ENCODE measurements at places on chromosomes 1 and 21.

- DNase-seq, result no peak
Measured at GRCh38 chr1:9201401-9202239, 33.0 kb upstream of the H6PD start.

- no peak for DNase-seq
Measured at GRCh38 chr1:87973896-87974295, 645.2 kb downstream of the LMO4 start.

- DNase-seq, result no peak
Measured at GRCh38 chr1:114648503-114648902, 21.3 kb downstream of the DENND2C start.

DNA sequence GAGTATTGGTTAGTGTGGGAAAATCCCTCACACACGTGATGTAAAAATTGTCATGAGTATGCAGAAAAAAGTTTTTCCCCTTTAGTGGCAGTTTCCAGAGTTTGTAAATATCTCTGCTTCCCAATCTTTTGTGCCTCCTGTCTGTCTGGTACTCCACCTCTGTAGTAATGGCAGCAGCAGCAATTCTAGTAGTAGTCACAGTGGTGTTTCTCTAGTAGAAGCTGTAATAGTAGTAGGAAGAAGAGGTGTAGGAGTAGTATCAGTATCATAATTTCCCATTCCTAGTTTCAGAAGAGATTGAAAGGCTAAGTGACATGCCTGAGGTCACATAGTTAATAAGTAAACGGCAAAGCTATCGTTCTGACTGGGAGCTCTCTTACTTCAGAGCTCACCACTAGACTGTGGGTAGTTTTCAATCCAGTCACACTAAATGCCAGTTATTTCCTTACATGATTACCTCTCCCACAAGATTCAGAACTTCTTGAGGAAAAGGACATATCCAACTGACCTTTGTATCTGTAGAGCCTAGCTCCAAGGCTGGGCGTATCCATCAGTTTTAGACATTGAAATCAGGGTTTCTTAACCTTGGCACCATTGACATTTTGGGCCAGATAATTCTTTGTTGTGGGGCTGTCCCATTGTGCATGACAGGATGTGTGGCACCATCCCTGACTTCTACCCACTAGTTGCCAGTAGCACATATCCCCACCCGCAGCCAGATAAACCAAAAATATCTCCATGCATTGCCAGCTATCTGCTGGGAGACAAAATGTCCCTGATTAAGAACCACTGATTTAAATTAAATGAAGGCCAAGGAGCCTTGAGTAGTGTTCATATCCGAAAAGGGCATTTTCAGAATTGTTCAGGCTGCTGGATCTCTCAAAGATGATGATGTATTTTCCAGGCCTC is 135.9 kb downstream of the FGGY start:
- DNase-seq, result no peak

GRCh38 chr1:47883963-47884362 is 113.2 kb downstream of the TRABD2B start:
- DNase-seq, result no peak

- DNase-seq, result no peak
Measured at GRCh38 chr21:33418691-33419090, 15.5 kb downstream of the IFNGR2 start.

DNA sequence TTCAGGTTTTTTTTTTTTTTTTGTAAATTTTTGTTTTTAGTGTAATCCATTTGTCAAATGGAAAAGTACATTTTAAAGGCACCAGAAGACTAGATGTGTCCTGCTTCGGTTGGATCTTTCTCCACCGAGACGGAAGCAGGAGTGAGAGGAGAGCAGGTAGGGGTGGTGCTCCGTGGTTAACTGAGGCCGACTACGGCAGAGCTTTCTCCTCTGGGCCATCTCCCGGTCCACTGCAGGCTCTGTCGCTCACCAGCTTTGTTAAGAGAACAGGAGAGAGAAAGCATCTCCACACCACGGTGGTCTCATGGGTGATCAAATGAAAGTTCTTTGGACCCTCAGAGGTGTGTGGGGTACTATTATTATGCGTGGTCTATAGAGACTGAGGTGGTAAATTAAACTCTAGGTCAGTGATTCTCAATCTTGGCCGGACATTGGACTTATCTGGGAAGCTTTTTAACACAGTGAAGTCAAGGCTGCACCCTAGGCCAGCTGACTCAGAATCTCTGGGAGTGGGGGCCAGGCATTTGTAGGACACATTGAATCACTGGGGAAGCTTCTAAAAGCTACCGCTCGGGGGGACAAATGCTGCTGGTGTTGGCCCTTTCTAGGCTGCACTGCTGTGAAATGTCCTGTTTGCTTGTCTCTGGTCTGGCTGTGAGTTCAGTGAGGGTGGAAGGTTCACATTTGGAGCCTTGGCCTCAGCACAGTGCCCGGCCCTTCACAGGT is 25.0 kb downstream of the ABCA4 start:
- no peak for DNase-seq

DNA sequence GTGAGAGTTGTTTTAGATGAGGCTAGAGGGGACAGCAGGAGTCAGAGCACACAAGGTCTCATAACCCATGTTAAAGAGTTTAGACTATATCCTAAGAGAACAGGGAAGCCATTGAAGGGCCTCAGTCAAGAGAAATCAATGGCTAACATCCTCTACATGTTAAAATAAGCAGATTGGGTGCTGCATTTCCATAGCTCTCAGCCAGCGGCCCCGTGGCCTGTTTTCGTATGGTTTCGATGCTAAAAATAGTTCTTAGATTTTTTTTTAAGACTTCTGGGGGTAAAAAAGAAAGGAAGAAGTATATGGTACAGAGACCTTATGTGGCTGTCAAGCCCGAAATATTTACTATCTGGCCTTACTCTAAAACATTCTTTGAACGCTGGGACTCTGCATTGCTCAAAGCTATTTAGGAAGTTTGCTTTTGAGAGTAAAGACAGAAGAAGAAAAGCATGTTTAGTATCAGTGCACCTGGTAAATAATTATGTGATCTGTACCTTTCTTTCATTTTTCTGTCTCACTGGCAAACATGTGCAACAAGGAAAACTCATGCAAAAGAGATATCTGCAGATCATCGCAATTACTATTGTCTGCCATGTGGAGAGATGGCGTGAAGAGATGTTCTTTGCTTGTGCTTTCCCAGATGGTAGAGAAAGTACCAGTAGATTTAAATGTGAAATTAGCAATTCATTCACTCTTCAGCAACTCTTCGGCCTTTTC is 8.4 kb downstream of the PDIK1L start:
- no peak for DNase-seq

- no peak for DNase-seq
Measured at GRCh38 chr1:171999756-172000155, 158.5 kb downstream of the DNM3 start.

DNA sequence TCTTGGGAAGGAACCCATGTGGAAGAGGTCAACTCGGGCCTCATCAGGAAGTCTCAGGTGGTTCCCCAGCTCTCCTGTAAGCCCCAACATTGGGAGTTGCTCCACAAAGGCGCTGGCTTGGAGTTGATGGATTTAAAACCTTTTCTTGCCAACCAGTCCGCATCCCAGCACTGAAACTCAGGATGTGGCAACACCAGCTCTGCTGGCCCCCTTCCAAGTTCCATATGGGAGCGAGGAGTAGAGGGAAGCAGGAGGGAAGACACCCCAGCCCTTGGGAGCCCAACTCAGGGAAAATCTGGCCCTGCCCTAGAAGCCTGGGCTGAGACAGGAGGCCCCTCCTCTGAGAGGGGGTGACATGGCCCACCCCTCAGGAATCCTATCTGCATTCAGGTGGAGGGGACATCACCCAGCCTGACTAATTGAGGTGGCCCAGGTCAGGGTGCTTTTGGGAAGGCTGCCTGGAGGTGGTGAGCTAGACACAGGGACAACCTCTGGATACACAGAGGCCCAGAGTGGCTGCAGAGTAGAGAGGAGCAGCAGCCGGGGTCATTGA is 33.1 kb upstream of the DMBX1 start:
- no peak for DNase-seq

- DNase-seq, result no peak
Measured at GRCh38 chr1:91673613-91674012, 173.0 kb downstream of the CDC7 start.

- DNase-seq, result no peak
Measured at GRCh38 chr1:27906759-27907158, 28.0 kb upstream of the SMPDL3B start.

DNA sequence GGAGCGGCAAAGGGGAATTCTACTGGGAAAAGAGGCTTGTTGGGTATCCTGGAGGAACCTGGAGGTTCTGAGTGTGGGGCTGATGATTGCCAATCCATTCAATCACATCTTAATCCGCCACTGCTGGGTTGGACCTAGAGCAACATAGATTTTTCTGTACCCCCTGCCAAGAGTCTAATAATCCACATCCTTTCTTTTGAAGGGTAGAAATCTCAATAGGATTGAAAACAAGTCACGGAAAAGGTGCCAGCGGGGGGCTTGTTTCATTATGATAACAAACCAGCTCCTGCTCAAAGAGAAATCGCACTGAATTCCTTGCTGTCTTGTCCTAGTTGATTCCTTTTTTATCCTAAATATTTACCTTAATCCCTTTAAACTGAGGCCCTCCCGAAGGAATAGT is 528.5 kb downstream of the ADGRL2 start:
- no peak for DNase-seq

GRCh38 chr21:40070871-40071270 is 203.6 kb downstream of the PCP4 start:
- DNase-seq, result no peak

GRCh38 chr1:95701450-95702173 is 467.6 kb downstream of the RWDD3 start:
- no peak for DNase-seq

- no peak for DNase-seq
Measured at GRCh38 chr1:93728480-93729131, 47.0 kb upstream of the BCAR3 start.

DNA sequence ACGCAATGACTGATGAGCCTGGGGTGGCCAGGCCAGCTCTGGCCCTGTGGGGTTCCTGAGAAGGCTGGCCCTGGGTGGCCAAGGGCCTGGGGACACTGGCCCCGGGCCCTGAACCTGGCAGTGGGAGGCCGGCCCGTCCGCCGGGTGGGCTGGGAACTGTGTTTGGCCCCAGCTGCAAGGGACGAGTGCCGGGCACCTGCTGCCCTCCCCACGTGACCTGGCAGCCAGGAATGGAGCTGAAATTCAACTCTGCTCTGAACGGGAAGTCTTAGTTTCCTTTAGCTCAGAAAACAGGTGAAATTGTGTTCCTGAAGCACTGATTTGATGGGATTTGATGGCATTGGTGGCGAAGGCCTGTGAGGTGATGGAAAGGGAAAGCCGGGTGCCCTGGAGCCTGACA is 8.2 kb upstream of the TTLL10 start:
- DNase-seq, result no peak

- DNase-seq, result no peak
Measured at GRCh38 chr1:230204842-230205241, 137.8 kb downstream of the GALNT2 start.

- DNase-seq, result no peak
Measured at GRCh38 chr1:227996187-227996950, 10.4 kb upstream of the WNT3A start.

GRCh38 chr1:85411567-85412305 is 53.2 kb downstream of the DDAH1 start:
- DNase-seq, result no peak

DNA sequence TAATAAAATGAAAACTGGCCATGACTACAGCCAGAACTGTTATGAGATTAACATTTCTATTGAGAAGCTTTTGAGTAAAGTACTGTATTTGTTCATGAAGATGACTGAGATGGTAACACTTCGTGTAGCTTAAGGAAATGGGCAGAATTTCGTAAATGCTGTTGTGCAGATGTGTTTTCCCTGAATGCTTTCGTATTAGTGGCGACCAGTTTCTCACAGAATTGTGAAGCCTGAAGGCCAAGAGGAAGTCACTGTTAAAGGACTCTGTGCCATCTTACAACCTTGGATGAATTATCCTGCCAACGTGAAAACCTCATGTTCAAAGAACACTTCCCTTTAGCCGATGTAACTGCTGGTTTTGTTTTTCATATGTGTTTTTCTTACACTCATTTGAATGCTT is 164.0 kb downstream of the NEK7 start:
- DNase-seq, result no peak

- DNase-seq, result peak; percentile 61
Measured at GRCh38 chr21:26846036-26846931, 1.1 kb upstream of the ADAMTS1 start.

DNA sequence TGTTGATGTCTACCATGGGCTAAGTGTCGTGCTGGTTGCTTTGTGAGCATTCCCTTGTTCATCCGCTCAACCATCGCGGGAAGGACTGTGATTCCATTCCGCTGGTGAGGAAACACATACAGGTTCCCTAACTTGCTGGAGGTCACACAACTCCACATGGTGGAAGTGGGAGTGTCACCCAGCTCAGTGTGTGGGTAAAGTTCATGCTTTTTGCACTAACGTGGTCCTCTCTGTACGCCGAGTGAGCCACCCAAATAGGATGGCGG is 4.0 kb upstream of the CLDN19 start:
- DNase-seq, result no peak

- no peak for DNase-seq
Measured at GRCh38 chr1:217965156-217965786, 319.8 kb upstream of the RRP15 start.

DNA sequence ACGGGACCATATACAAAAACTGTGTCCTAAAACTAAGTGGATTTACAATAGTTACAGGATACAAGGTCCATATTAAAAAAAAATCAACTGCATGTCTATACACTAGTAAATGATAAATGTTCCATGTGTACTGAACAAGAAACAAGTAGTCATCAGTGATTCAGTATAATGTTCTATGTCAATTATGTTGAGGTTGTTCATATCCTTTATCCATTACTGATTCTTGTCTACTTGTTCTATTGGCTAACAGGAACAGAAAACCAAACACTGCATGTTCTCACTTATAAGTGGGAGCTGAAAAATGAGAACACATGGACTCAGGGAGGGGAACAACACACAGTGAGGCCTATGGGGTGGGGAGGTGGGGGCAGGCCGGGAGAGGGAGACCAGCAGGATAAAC is 90.5 kb downstream of the CDC42BPA start:
- no peak for DNase-seq

DNA sequence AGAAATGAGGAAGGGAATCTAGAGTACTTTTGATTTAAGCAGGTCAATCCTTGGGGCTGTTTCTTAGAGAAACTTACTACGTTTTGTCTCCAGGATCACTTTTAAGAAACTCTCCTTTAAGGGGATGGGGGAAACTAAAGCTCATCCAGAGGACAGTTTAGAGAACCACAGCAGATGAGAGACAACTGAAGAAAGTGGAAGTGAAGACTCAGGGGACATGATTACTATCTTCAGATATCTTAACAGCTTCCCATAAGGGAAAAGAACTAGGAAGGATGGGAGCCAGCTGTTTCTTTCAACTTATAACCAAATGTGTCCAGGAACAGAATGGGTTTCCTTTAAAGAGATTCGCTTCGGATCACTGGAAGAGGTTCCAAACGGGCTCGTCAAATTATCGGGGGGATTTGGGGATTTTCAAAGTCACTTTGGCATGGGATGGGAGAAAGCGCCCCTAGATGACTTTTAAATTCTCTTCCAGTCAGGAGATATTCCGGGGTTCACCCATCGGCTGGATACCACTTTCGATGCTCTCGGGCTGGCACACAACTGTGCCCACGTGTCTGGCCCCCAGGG is 1.2 kb downstream of the SCMH1 start:
- DNase-seq, result no peak

DNA sequence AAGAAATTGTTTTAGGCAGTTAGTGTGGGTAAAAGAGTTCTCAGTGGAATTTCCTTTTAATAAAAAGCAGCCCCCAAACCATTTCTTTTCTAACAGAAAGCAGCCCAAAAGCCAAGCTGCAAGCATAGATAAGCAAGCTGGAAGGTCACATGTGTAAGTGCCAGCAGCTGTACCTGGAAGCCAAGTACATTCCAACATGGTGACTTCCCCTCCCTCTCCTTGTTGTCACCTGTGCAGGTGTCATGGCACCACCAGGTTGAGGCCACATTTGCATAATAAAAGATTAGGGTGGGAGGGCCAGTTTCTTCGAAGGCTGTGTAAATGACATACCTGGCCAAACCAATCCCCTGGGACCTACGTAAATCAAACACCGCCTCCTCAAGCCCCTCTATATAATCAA is 240.3 kb upstream of the RAB4A start:
- DNase-seq, result no peak

All from activated CD8-positive, alpha-beta memory T cell treated with anti-CD3 and anti-CD28 coated beads, Interleukin-2, amount 50 U/mL, for 48 hours (primary cell).